Mononuclear cell (primary cell): ENCODE measurements at places on chromosomes 4 and X. TPM values are rescaled to one million over a fixed set of nuclear protein-coding genes. Genes with fewer than 3 reads are reported as not detected.

EVC gene
- 0.52 TPM for total RNA-seq

NDNF gene
- not detected for total RNA-seq

GPRIN3 gene
- total RNA-seq: 51.6 TPM

KLHL34 gene
- total RNA-seq: 0.21 TPM

COX7B2 gene
- not detected for total RNA-seq

SPCS3 gene
- total RNA-seq: 145 TPM

FAM184B gene
- total RNA-seq: under 0.01 TPM

SH2D1A gene
- 34.2 TPM for total RNA-seq

PRMT9 gene
- 19.3 TPM for total RNA-seq
